ENCODE measurements at places on chromosomes 2 and 18.

- H3K36me3 ChIP-seq = no peaks in the 10 kb centered on the region
- H3K4me1 ChIP-seq = no peaks in the 10 kb centered on the region
- H3K4me3 ChIP-seq = no peak overlapping the region
- DNase-seq = no peak
- H3K27ac ChIP-seq = no peak overlapping the region
These were observed 6.5 kb upstream of the MAL start for GRCh38 chr2:95018861-95019550.

DNA sequence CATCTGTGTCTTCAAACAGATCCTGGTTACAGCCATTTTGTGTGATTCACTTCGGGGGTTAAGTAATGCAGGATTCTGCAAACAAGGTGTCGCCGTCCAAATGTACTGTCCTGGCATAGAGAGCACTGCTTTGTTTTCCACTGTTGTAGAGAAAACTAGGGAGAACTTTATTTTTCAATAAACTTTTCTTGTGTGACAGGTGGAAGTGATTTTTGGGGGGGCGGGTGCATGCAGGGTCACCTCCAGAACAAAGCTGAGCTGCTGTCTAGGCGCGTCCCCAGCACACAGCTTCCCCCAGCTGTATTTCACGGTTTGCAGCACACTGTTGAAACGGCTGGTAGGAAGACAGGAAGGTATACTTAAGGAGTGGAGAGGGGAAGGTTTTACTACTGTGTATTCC lies 200.6 kb downstream of the MGAT5 start:
- H3K36me3 ChIP-seq = no peaks in the 10 kb centered on the region
- H3K27me3 ChIP-seq = no peaks in the 10 kb centered on the region
- H3K27ac ChIP-seq = no peak overlapping the region
- no peak for DNase-seq
- no peak overlapping the region for H3K4me3 ChIP-seq

GRCh38 chr2:106147159-106147558 lies 46.9 kb downstream of the UXS1 start:
- H3K27ac ChIP-seq = no peak overlapping the region
- H3K4me1 ChIP-seq = no peaks in the 10 kb centered on the region
- DNase-seq = no peak
- no peaks in the 10 kb centered on the region for H3K27me3 ChIP-seq
- H3K36me3 ChIP-seq = no peaks in the 10 kb centered on the region
- no peak overlapping the region for H3K4me3 ChIP-seq

DNA sequence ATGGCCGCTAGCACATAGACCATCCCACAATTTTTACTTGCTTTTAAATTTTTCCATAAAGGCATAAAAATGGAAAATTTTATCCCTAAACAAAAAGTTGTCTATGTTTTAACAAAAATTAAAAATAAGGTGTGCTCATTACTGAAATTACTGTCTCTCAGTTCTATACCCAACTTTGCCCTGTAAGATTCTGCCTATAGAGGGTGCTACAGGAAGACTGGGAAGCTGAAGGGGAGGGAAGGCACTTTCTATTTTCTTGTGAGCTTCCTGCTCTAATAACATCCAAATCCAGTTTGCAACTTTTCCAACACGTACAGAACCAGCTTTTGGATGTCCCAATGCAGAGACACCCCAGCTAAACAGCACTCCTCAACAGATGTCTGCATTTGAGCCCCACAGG lies 666.9 kb downstream of the PLCL1 start:
- no peaks in the 10 kb centered on the region for H3K27me3 ChIP-seq
- H3K36me3 ChIP-seq = no peaks in the 10 kb centered on the region
- DNase-seq = no peak
- no peak overlapping the region for H3K27ac ChIP-seq

GRCh38 chr2:174350018-174350417 lies 15.3 kb downstream of the SP9 start:
- no peaks in the 10 kb centered on the region for H3K4me1 ChIP-seq
- H3K4me3 ChIP-seq = no peak overlapping the region
- no peaks in the 10 kb centered on the region for H3K36me3 ChIP-seq
- DNase-seq = no peak
- H3K27me3 ChIP-seq = no peaks in the 10 kb centered on the region
- no peak overlapping the region for H3K27ac ChIP-seq
